ENCODE measurements at places on chromosomes 13 and 19. TPM values are rescaled to one million over a fixed set of nuclear protein-coding genes. Genes with fewer than 3 reads are reported as not detected.

Gene NDUFA13
- total RNA-seq, result 252 TPM

Gene LILRB3
- not detected for total RNA-seq

Gene SHISA2
- total RNA-seq, result 2.5 TPM

Gene SLITRK6
- not detected for total RNA-seq

Gene OR7D2
- total RNA-seq, result not detected

Gene PLPP2
- total RNA-seq, result 27.9 TPM

Gene CEACAM16
- total RNA-seq, result not detected

Gene OR7C1
- total RNA-seq, result not detected

Gene ZNF547
- 3.2 TPM for total RNA-seq

DNA sequence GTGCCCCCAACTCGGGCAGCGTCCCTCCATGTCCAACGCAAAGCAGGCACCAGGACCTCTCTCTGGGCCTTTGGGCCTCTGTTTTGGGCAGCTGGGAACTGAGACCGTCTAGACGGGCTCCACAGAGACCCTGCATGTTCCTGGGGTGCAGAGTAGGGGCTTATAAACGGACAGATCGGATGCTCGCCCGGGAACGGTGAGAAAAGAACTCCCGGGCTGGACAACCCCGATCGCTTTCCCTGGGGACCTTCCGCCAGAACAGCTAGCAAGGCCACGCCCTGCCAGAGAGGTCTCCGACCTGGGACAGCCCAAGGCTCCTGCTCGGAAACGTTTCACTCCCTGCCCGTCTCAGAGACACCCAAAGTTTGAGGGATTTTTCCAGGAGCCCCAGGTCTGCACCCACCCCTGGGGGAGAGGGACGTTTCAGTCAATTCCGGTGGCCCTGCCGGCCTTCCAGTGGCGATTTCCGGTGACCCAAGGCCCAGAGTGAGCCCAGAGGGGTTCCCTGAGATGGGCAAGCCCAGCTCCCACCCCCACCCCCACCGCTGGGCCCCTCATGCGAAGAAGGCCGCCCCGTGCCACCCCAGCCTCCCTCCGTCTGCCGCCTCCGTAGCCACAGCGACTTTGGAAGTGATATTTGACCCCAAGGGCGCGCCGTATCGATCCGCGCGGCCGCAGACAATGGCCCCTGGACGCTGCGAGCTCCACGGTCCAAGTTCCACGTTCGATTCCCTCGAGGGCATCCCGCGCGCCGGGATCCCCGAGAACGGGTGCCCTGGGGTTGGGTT, 1.7 kb downstream of the NR2F6 start:
- H3K36me3 ChIP-seq, result no peaks in the 10 kb centered on the region
- H3K27ac ChIP-seq, result no peak overlapping the region
- peak overlapping the region; percentile 65 for H3K4me3 ChIP-seq
- DNase-seq, result no peak
- peaks cover 21% of the 10 kb centered on the region for H3K4me1 ChIP-seq
- no peaks in the 10 kb centered on the region for H3K27me3 ChIP-seq

GRCh38 chr13:29131881-29132668, 311.9 kb downstream of the MTUS2 start:
- no peaks in the 10 kb centered on the region for H3K4me1 ChIP-seq
- H3K27ac ChIP-seq, result no peak overlapping the region
- DNase-seq, result no peak
- no peak overlapping the region for H3K4me3 ChIP-seq
- H3K36me3 ChIP-seq, result no peaks in the 10 kb centered on the region

GRCh38 chr13:73355134-73355533, 296.3 kb downstream of the KLF5 start:
- H3K4me1 ChIP-seq, result no peaks in the 10 kb centered on the region
- H3K27me3 ChIP-seq, result no peaks in the 10 kb centered on the region
- DNase-seq, result no peak
- H3K4me3 ChIP-seq, result no peak overlapping the region
- H3K36me3 ChIP-seq, result no peaks in the 10 kb centered on the region

GRCh38 chr19:19224852-19225494, 13.2 kb downstream of the NCAN start:
- peak; percentile 35 for DNase-seq
- H3K27ac ChIP-seq, result no peak overlapping the region
- no peaks in the 10 kb centered on the region for H3K36me3 ChIP-seq
- no peak overlapping the region for H3K4me3 ChIP-seq
- H3K27me3 ChIP-seq, result peaks cover 2% of the 10 kb centered on the region

DNA sequence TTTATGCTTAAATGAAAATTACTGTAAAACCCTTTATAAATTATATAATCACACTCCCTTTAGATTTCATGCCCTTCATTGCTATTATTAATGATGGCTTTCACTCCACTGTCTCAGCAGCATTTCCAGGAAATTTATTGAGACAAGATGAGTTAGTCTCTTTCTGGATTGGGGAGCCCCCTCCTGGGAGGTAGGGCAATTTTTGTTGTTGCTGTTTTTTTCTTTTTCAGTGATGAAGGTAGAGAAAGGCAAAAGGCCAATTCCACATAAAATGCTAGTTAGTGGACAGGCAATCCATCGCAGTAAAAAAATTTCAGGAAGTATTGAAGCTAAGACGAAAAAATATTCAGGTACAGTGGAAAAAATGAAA, 80.2 kb downstream of the TEX26 start:
- H3K27me3 ChIP-seq, result peaks cover 10% of the 10 kb centered on the region
- H3K36me3 ChIP-seq, result no peaks in the 10 kb centered on the region
- DNase-seq, result peak; percentile 31
- H3K4me1 ChIP-seq, result no peaks in the 10 kb centered on the region

DNA sequence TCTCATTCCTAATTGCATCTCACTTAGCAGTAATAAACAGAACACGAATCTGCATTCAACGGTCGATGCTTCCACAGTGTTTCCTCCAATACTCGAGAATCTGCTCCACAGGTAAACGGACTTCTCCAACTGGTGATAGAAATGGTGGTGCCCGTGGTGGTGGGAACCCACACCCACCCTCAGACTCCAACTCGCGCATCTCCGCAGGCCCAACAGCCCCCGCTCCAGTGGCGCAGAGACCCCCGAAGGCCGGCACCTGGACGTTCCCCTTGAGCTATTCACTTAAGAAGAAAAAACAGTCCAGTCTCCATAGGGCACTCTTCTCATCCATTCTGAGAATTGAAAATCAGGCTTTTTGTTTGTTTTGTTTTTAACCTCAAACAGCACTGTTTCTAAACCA, 13.8 kb upstream of the RASA3 start:
- no peak overlapping the region for H3K4me3 ChIP-seq
- H3K36me3 ChIP-seq, result no peaks in the 10 kb centered on the region
- no peaks in the 10 kb centered on the region for H3K4me1 ChIP-seq
- DNase-seq, result no peak
- no peak overlapping the region for H3K27ac ChIP-seq

DNA sequence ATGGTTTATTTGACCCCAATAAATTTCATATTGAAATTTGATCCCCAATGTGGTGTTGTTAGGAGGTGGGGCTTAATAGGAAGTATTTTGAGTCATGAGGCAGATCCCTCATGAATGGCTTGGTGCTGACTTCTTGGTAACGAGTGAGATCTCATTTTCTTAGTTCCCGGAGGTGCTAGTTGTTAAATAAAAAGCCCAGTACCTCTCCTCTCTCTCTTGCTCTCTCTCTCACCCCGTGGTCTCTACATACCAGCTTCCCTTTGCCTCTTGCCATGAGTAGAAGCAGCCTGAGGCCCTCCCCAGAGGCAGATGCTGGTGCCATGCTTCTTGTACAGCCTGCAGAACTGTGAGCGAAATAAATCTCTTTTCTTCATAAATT, 39.4 kb upstream of the KATNAL1 start:
- H3K36me3 ChIP-seq, result no peaks in the 10 kb centered on the region
- no peak overlapping the region for H3K27ac ChIP-seq
- no peaks in the 10 kb centered on the region for H3K27me3 ChIP-seq
- no peak overlapping the region for H3K4me3 ChIP-seq

- H3K4me1 ChIP-seq, result peaks cover 8% of the 10 kb centered on the region
- H3K27me3 ChIP-seq, result no peaks in the 10 kb centered on the region
- H3K4me3 ChIP-seq, result no peak overlapping the region
- H3K36me3 ChIP-seq, result no peaks in the 10 kb centered on the region
Measured at GRCh38 chr13:20699715-20700114, 3.8 kb upstream of the IL17D start.

DNA sequence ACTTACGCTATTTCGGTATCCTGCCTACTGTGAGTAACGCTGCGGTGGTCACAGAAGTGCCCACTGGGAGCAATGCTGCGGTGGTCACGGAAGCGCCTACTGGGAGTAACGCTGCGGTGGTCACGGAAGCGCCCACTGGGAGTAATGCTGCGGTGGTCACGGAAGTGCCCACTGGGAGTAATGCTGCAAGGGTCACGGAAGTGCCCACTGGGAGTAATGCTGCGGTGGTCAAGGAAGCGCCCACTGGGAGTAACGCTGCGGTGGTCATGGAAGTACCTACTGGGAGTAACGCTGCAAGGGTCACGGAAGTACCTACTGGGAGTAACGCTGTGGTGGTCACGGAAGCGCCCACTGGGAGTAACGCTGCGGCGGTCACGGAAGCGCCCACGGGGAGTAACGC, 52.1 kb upstream of the SOX1 start:
- no peaks in the 10 kb centered on the region for H3K36me3 ChIP-seq
- no peaks in the 10 kb centered on the region for H3K4me1 ChIP-seq
- peak; percentile 31 for DNase-seq
- H3K27me3 ChIP-seq, result no peaks in the 10 kb centered on the region

GRCh38 chr13:74346960-74347359, 212.8 kb upstream of the KLF12 start:
- no peak overlapping the region for H3K4me3 ChIP-seq
- DNase-seq, result no peak
- H3K36me3 ChIP-seq, result no peaks in the 10 kb centered on the region
- H3K27ac ChIP-seq, result no peak overlapping the region
- no peaks in the 10 kb centered on the region for H3K4me1 ChIP-seq

GRCh38 chr19:44260695-44261446, 1.2 kb downstream of the ZNF233 start:
- no peak overlapping the region for H3K4me3 ChIP-seq
- H3K27me3 ChIP-seq, result no peaks in the 10 kb centered on the region
- no peaks in the 10 kb centered on the region for H3K4me1 ChIP-seq

DNA sequence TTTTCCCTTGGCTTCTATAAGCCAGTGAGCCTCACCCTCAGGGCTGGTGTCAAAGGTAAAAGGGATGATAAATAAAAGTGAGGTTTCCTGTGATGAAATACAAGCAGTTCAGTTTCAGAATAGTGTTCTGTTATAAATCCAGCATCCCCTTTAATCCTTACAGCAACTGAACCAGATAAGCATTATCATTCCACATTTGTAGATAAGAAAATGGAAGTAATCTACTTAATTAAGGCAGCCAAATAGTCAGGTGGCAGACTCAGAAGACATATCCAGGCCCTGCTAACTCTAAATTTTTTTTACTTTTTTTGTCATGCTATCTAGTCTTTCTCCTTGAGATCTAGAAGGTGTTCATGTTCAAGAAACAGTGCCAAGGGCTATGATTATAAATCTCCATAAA, 99.4 kb upstream of the SOX21 start:
- no peak overlapping the region for H3K4me3 ChIP-seq
- no peak overlapping the region for H3K27ac ChIP-seq
- H3K4me1 ChIP-seq, result no peaks in the 10 kb centered on the region
- H3K36me3 ChIP-seq, result no peaks in the 10 kb centered on the region
- H3K27me3 ChIP-seq, result peaks cover 2% of the 10 kb centered on the region

- no peaks in the 10 kb centered on the region for H3K36me3 ChIP-seq
- no peak for DNase-seq
- H3K27me3 ChIP-seq, result no peaks in the 10 kb centered on the region
- H3K27ac ChIP-seq, result no peak overlapping the region
Measured at GRCh38 chr13:20848944-20849343, 53.6 kb downstream of the XPO4 start.

- no peak for DNase-seq
- H3K27me3 ChIP-seq, result no peaks in the 10 kb centered on the region
- peaks cover 3% of the 10 kb centered on the region for H3K36me3 ChIP-seq
- no peak overlapping the region for H3K4me3 ChIP-seq
- H3K27ac ChIP-seq, result no peak overlapping the region
Measured at GRCh38 chr13:46015366-46015765, 37.2 kb downstream of the ZC3H13 start.

GRCh38 chr19:52778811-52779210, 7.8 kb downstream of the ZNF600 start:
- H3K4me3 ChIP-seq, result no peak overlapping the region
- no peaks in the 10 kb centered on the region for H3K4me1 ChIP-seq
- H3K27me3 ChIP-seq, result no peaks in the 10 kb centered on the region
- H3K36me3 ChIP-seq, result no peaks in the 10 kb centered on the region

DNA sequence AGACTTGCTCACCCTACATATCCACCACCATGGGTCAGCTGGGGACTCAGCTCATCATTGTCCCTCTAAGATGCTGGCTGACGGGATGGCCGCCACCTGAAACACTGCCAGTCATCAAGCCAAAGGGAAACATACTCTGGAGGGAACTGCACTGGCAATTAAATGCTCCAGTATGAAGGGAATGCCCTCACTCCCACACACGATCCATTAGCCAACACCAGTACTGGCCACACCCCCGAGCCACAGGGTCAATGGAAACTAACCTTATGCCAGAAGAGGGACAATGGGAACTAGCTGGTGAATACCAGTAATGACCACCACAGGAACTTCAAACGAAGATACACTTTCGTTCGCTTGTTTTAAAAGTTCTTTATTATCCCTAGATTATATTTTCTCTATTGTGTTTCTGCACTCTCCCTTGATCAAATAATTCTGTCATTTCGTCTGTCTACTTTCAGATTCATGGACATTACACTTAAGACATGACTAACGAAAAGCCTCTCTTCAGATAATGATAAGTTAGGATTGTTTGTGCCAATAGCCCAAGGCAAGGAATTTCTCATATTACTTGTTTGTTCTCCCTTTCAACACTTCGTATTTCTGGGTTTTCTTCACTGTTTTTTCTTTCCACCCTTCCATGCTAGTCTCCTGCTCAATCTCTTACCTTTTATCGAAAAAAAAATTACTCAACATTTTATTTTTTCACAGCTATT, 1.7 kb upstream of the ZNF507 start:
- peaks cover 13% of the 10 kb centered on the region for H3K4me1 ChIP-seq
- H3K4me3 ChIP-seq, result no peak overlapping the region
- no peak for DNase-seq
- no peaks in the 10 kb centered on the region for H3K27me3 ChIP-seq
- H3K27ac ChIP-seq, result no peak overlapping the region

DNA sequence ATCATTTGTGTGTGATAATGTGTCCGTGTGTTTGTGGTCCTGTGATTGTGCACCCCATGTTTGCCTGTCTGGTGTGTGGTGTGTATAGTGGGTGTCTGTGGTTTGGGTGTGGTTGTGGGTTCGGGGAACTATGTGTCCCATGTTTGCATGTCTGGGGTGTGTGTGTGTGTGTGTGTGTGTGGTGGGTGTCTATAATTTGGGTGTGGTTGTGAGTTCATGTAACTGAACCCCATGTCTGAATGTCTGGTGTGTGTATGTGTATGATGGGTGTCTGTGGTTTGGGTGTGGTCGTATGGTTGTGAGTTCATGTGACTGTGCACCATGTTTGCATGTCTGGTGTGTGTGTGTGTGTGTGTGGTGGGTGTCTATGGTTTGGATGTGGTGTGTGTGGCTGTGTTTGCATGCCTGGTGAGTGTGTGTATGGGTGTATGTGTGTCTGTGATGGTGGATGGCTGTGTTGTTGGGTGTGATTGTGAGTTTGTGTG, 11.1 kb upstream of the NFIX start:
- H3K27me3 ChIP-seq, result no peaks in the 10 kb centered on the region
- no peak overlapping the region for H3K4me3 ChIP-seq
- H3K4me1 ChIP-seq, result peaks cover 2% of the 10 kb centered on the region
